CD4-positive, alpha-beta T cell treated with Interleukin-15 for 4 hours (primary cell): ENCODE measurements at places on chromosomes 4 and X.

DNA sequence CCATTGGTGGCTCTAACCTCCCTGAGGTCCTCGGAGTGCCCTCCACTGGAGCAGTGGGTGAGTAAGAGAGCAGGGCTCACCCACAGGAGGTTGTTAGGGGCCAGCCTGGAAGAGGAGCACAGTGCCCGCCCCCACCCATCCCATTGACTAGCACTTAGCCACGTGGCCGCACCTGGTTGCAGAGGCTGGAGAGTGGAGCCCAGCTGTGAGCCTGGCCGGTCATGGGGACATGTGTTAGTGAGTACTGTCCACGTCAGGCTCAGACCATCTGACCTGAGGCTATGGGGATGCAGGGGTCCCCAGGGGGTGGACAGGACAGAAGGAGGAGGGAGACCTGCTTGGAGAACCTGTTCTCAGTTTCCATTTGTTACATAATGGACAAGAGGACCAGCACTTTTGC lies 1.4 kb upstream of the MAN2B2 start:
- DNase-seq, result no peak

DNA sequence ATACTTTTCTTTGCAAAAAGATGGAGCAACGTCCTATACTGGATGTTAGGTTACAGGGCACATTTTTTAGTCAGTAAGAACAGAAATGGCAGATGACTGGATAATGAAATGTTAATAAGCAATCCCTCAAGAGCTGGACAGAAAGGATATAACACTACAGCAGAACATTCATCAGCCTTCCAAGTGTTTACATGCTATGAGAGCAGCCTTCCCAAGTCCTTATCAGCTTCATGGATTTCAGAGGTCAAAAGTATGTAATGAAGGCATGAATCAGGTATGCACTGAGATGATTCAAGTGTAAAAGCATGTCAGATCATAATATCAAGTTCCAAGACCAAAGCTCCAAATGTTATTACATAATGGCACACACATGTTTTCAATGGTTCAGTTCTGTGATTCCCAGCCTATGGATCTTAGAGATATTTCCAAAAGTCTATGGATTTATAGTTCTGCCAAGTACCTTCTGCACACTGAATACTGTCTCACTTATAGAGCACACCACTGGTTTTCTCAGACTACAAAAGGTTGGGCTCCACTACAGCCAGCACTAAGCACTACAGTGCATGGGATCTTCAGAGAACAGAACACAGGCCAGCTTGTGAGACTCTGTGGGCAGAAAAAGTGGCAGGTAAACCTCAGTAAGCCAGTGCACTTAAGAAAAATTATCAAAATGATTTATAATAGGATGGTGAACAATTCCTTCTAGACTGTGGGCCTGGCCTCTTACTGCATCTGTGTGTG lies 49.2 kb downstream of the GPC4 start:
- DNase-seq, result no peak

DNA sequence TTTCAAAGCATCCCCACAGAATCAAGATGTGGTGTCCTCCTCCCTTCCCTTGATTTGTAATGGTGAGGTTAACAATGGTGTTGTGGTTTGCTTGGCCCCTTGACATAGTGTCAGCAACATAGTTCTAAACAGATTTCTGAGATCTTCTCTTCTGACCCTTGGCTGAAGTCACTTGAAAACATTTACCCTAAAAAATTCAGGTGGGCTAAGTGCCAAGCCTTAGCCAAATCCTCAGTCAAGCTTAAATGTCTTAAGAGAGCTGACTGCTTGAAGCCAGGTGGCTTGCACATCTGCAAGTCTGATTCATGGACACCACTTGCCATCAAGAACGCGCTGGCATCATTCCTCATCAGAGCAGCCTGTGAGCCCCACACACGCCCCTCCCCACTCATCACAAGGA lies 173.2 kb downstream of the MGST2 start:
- DNase-seq, result no peak

GRCh38 chr4:87216469-87216868 lies 3.9 kb downstream of the KLHL8 start:
- DNase-seq, result no peak

- DNase-seq, result no peak
Measured at GRCh38 chrX:149845385-149845784, 35.6 kb upstream of the MAGEA8 start.

DNA sequence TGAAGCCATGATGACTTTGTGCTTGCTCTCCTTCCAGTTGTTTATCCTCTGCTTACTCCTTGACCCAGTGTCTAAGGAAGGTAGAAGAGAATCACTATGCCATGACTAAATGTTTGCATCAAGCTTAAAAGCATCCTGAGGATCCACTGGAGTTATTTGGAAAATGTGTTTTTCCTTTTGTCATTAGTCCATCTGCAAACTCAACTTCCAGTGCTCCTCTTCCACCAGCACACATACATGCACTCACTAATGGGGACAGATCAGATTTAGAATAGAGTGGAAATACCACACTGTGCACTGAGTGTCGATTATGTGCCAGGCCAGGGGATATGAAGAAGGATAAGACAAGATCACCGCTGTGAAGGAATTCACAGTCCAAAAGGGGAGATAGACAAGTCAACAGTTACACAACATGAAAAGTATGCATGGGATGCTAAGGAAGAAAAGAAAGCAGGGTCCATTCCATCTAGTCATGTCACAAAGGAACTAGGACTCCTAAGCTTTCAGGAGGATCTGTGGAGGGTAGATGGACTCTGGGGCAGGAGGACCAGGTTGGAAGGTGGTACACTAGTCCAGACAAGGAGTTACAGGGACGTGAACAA lies 1.9 kb downstream of the OCIAD2 start:
- DNase-seq, result no peak

DNA sequence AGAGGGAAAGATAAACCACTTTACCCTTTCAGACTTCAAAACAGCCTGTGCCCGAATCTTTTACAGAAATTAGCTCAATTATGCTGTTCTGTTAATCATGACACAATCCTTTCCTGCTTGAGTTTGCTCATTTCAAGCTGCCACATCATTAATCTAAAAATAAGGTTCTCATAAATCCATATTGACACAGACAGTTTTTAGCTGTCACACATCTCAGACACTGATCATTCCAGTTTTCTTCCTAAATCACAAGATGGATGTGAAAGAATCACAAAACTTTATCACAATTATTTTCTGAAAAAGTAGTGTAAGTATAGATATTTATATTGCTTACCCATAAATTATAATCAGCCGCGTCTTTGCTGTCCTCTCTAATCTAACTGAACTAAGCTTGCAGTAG lies 27.9 kb upstream of the AMELX start:
- no peak for DNase-seq

DNA sequence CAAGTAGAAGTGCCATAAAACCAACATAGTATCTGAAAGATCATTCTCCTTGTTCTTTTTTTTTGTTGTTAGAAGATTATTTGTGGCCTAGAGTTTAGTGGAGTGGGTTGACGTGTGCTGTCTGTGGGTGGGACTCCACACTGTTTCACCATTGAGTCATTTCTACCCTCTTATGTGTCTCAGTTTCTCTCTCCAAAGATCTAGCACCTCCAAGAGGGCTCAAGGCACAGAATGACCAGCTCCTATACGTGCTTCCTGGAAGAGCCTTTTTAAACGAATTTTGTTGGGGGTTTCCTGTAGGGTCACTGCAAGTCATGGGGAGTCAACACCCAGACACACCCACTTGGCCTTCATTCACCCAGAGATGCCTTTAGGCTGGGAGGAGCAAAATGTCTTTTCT lies 150.1 kb downstream of the KLF8 start:
- no peak for DNase-seq

GRCh38 chrX:150688911-150689451 lies 4.2 kb upstream of the MTMR1 start:
- no peak for DNase-seq

- no peak for DNase-seq
Measured at GRCh38 chrX:32896088-32896487, 315.3 kb downstream of the DMD start.

DNA sequence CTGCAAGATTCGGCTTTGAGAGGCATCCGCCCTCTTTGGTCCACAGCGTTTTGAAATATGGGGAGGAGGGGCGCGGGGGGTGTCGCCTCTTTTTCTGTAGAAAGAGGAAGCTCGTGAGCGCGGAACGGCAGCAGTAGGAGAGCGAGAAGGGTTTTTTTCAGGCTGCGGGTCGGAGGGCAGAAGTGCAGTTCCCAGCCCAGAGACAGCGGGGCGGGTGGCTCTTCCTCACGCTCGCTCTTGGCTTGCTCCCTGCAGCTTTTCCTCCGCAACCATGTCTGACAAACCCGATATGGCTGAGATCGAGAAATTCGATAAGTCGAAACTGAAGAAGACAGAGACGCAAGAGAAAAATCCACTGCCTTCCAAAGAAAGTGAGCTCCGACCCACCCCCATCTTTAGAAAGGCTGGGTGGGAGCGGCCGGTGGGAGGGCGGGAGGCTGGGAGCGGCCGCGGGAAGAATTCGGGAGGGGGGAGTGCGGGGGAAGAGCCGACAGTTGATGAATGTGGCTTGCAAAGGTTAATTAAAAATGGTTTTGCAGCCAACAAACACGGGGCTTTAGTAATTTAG lies 1.2 kb downstream of the TMSB4X start:
- peak; percentile 41 for DNase-seq

GRCh38 chrX:9291629-9292028 lies 173.2 kb upstream of the TBL1X start:
- DNase-seq, result no peak

DNA sequence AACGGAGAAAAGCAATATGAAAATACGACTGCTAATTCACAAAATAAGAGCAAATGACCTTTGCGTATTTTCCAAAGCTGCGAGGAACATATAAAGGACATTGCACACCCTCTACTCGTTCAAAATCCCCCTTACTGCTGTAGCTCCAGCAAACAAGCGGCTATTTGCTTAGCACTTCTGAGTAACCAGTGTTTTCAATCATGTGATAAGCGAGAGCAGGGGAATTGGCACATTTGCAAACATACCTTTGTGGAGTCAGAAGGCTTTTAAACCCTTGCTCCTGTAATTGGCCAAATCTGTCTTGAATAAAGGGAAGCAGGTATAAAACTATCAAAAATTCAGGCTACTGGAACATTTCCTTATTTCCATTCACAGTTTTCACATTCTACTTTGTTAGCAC lies 610.2 kb downstream of the UBE2NL start:
- no peak for DNase-seq

- no peak for DNase-seq
Measured at GRCh38 chr4:166422475-166422874, 549.4 kb downstream of the TLL1 start.

- no peak for DNase-seq
Measured at GRCh38 chr4:25760518-25761157, 102.2 kb downstream of the SEL1L3 start.

- DNase-seq, result no peak
Measured at GRCh38 chr4:4532371-4533154, 9.3 kb downstream of the STX18 start.

GRCh38 chr4:11250510-11250909 lies 178.2 kb downstream of the HS3ST1 start:
- DNase-seq, result no peak

DNA sequence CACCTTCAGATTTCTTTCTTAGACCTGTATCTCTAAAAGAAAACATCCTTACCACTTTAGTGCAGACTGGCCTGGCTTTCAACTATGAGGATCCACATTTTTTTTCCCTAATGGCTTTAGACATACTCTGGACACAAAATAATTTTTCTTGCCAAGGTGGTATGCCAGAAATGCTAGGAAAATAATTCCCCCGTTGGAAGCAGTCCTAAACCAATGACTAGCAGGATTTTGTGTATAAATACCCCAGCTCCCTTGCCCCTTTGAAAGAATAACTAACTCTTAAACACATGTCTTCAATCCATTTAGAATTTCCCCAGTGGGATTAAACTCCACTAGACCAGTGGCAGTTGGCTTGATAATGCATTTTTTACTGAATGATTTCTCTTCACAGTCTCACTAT lies 500.5 kb upstream of the FTHL17 start:
- DNase-seq, result no peak

DNA sequence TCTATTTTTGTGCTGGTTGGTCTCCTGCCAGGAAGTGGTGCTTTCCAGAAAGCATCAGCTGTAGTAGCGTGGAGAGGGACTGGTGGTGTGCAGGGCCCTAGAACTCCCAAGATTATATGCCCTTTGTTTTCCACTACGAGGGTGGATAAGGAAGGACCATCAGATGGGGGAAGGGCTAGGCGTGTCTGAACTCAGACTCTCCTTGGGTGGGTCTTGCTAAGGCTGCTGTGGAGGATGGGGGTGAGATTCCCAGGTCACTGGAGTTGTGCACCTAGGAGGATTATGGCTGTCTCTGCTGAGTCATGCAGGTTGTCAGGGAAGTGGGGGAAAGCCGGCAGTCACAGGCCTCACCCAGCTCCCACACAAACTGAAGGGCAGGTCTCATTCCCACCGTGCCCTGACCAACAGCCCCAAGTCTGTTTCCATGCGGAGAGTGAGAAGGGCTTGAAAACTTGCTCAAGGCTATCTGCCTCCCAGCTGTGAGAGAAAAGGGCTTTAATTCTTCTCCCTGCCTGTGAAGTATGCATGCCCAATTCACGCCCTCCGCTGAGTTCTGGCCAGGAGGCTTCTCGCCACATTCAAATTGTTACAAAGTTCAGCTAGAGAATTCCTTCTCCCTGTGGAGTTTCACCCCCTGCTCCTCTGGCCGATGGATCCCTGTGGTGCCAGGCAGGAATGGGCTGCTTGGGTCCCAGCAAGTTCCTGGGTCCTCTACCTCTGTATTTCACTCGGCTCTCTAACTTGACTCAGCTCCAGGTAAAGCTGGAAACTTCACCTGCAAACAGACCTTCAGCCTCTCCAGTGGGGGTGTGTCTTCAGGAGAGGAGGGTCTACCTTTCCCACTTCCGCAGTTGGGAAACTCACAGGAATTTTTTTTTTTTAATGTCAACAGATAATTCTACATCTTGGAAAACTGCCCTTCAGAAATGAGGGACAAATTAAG lies 7.7 kb upstream of the CSTF2 start:
- no peak for DNase-seq

- peak; percentile 17 for DNase-seq
Measured at GRCh38 chr4:102263024-102263787, 82.1 kb downstream of the SLC39A8 start.

DNA sequence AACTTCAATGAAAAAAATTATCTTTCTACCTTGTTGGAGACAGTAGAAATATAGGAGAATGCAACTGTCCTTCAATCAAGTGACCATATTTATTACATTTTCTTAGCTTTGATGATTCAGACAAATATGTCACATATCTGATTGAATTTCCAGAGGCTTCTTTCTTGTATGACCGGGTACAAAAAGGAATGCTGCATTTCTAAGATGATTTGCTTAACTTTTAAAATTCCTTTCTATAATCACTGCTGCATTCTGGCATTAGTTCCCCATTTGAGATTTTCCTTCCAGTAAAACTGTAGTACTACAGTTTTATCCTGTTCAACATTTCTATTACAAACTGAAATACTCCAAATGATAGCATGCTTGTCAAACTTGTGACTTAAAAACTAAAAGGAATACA lies 5.2 kb downstream of the MFSD8 start:
- DNase-seq, result no peak

GRCh38 chrX:33138677-33139249 lies 72.6 kb downstream of the DMD start:
- no peak for DNase-seq
